ENCODE measurements at places on chromosomes 4 and X.

GRCh38 chr4:99811850-99812249 lies 4.8 kb upstream of the DAPP1 start:
- DNase-seq, result no peak

DNA sequence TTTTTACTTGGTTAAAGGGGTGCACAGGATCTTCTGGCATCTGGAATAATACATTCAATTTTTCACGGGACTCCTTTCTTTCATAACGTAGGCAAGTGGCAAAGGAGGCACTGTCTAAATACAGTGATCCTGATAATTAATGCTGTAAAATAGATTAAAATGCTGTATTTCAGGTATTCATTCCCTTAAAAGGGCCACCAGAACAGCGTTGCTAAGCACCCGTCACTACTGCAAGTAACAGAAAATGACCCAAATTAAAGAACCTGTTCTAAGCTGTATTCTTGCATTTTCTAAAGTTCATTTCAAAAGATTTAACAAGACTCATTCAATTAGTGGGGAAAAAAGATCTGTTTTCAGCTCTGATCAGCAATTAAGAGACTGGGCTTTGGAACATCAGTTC lies 208.2 kb downstream of the TENM3 start:
- no peak for DNase-seq

- no peak for DNase-seq
Measured at GRCh38 chrX:14386981-14387380, 142.4 kb upstream of the GLRA2 start.

DNA sequence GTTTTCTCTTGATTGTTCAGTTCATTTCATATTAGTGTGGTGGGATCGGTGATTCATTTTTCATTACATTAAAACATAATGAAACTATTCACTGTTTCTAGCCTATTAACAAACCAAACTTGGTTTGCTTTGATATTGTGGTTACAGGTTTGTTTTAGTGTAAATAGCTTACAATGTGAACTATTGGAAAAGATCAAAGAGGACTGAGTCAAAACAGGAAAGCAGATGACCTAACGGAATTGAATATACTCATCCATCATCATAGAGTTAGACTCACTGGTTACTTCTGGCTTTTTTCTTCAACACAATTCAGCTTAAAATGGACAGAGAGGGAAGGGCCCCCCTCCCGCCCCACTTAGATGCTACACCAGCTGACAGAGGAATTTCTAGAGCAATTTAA lies 616.2 kb upstream of the AADAT start:
- no peak for DNase-seq

GRCh38 chr4:75673959-75674328 lies 733 bp upstream of the G3BP2 start:
- no peak for DNase-seq

- no peak for DNase-seq
Measured at GRCh38 chrX:136198678-136199243, 51.4 kb downstream of the FHL1 start.

DNA sequence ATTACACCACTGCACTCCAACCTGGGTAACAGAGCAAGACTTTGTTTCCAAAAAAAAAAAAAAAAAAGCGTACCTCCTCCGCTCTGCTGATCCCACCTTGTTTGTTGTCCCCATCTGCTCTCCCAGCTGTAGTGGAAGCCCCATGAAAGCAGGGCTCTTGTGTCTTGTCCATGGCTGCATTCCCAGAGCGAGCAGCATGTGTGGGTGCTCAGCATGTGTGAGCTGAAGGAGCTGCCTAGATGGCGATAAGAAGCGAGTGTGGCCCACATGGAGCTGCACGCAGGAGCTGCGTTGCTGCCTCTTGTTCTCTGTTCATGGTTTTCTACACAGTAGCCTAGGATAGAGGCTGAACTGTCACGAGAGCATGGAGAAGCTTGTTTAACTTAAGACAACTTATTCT lies 12.4 kb downstream of the NSD2 start:
- no peak for DNase-seq

DNA sequence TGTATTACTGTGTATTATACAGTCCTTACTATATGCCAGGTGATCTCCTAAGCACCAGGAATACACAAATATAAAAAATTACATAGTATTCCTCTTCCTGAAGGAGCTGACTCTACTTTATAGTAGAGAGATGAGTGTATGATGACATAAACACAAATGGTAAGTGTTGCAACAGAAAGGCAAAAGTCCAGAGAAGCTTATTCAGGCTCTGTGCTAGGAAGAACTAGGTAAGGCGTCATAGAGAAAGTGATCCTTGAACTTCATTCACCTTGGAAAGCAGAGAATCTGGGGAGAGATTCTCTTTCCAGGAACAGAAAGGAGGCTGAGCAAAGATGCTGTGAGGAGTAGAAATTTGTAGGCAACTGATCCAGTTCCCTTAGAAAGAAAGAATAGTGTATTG lies 115.0 kb upstream of the KCNIP4 start:
- DNase-seq, result no peak

DNA sequence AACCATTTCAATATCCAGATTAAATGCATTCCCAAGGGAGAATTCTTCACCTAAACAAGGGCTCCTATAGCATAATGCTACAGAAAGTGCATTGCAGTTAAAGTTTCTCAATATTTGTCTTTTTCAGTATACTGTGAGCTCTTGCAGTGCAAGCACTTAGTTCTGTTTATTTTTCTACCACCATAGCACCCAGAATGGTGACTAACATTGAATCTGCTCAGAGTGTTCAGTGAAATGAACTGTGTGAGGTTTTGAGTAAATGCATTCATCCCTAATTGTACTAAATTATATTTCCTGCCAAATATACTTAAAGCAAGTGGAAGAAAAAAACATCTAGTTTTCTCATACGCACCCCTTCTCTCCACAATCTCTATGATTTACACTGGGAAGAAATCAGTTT lies 383.9 kb downstream of the PCDH7 start:
- no peak for DNase-seq

DNA sequence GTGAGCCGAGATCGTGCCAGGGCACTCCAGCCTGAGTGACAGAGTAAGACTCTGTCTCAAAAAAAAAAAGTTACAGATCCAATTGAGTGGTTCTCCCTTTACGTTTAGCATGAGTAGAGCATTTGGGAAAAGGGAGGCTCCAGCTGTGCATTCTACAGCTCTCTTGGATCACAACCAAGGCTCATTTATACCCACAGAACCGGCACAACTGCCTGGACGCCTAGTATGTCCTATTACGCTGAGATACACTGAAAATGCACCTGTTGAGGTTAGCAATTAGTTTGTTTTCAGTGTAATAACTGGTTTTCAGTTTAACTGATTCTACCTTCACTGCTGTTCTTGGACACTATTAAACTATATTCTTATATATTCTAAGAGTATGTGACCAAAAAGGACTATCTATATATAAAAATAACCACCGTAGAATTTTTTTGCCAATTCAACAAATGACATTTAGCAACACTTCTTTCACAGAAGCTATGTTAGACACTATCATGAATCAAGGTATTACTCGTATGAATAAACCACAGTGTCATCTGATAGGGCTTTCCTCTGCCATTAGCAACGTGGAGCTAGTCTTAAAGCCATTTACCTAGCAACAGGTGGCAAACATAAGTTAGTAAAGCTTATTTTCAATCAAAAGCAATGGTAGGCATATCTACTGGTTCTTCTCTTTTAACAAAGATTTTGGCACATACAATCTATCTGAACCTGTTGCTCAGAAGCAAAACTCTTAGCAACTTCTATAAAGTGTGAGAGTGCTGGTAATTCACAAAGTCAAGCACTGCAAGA lies 3.6 kb downstream of the OTUD4 start:
- DNase-seq, result no peak

- DNase-seq, result no peak
Measured at GRCh38 chr4:148420397-148420796, 21.8 kb downstream of the NR3C2 start.

DNA sequence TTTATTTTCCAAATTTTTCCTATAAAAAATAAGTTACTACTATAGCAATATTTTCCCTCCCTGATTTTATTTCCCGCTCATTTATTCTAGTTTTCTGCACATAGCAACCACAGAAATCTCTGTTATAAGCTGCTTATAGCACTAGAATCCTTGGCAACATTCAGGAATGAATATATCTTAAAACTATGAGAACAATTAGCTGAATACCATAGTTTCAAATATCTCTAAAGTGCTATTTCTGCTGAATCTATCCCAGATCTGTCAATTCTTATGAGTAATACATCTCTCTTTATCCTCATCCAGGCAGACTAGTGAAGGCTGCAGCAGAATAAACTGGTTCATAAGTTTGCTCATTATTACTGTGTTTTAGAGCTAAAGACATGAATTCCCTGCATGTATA lies 622.9 kb upstream of the DIPK2B start:
- no peak for DNase-seq

GRCh38 chr4:185381288-185382196 lies 14.2 kb downstream of the LRP2BP start:
- DNase-seq, result no peak

GRCh38 chr4:1318488-1319213 lies 28.4 kb upstream of the UVSSA start:
- DNase-seq, result no peak
